ENCODE measurements at places on chromosomes 6 and 20.

GRCh38 chr6:150298030-150298380 is 70.8 kb upstream of the IYD start:
- DNase-seq, result no peak
- no peaks in the 10 kb centered on the region for H3K36me3 ChIP-seq
- H3K4me1 ChIP-seq, result peaks cover 44% of the 10 kb centered on the region
- no peak overlapping the region for H3K4me3 ChIP-seq
- peak overlapping the region; percentile 79 for H3K27ac ChIP-seq

- no peak overlapping the region for H3K4me3 ChIP-seq
- DNase-seq, result no peak
- no peak overlapping the region for H3K27ac ChIP-seq
- no peaks in the 10 kb centered on the region for H3K36me3 ChIP-seq
Observed at GRCh38 chr6:125173341-125174095, 19.9 kb downstream of the TPD52L1 start.

GRCh38 chr6:148500402-148500801 is 157.8 kb downstream of the SASH1 start:
- H3K36me3 ChIP-seq, result no peaks in the 10 kb centered on the region
- H3K4me3 ChIP-seq, result no peak overlapping the region
- no peaks in the 10 kb centered on the region for H3K27me3 ChIP-seq
- peaks cover 13% of the 10 kb centered on the region for H3K4me1 ChIP-seq
- DNase-seq, result no peak
- no peak overlapping the region for H3K27ac ChIP-seq

GRCh38 chr20:20368418-20369249 is 730 bp downstream of the INSM1 start:
- DNase-seq, result no peak
- H3K4me3 ChIP-seq, result no peak overlapping the region
- no peaks in the 10 kb centered on the region for H3K36me3 ChIP-seq
- no peak overlapping the region for H3K27ac ChIP-seq

GRCh38 chr6:147904416-147904815 is 395.9 kb downstream of the SAMD5 start:
- DNase-seq, result no peak
- H3K4me3 ChIP-seq, result no peak overlapping the region
- H3K4me1 ChIP-seq, result no peaks in the 10 kb centered on the region
- H3K36me3 ChIP-seq, result no peaks in the 10 kb centered on the region
- no peaks in the 10 kb centered on the region for H3K27me3 ChIP-seq

DNA sequence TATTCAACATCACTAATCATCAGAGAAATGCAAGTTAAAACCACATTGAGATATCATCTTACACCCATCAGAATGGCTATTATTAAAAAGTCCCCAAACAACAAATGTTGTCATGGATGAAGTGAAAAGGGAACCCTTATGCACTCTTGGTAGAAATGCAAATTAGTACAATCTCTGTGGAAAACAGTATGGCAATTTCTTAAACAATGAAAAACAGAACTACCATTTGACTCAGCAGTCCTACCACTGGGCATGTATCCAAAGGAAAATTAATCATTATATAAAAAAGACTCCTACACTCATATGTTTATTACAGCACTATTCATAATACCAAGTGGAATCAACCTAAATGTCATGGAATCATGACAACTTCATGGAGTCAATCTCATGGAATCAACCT is 611.3 kb upstream of the GJE1 start:
- H3K4me3 ChIP-seq, result no peak overlapping the region
- no peaks in the 10 kb centered on the region for H3K27me3 ChIP-seq
- no peak overlapping the region for H3K27ac ChIP-seq
- no peaks in the 10 kb centered on the region for H3K4me1 ChIP-seq
